Esophagus muscularis mucosa (tissue), 4 donors: ENCODE measurements at places on chromosomes 2 and 18.

DNA sequence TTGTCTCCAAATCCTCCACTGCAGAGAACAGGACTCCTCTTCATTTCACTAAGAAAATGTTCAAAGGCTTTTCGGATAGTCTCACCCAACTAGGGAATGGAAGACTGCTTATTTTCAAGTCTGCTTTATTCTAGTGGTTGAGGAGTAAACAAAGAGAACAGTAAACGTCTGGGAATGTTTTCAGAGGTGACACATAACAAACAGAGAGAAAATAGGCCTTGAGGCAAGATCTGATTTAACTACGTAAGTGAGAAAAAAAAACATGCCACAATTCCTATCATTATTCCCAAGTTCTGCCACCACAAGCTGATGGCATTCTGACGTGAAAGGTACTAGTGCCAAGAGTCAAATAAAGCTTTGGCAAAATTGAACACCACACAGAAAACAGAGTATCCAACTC, 16.7 kb upstream of the WIPF1 start:
- no peak overlapping the region for H3K27ac ChIP-seq
- no peaks in the 10 kb centered on the region for H3K36me3 ChIP-seq
- peaks cover 44% of the 10 kb centered on the region for H3K4me1 ChIP-seq
- no peak overlapping the region for H3K4me3 ChIP-seq
- H3K27me3 ChIP-seq: no peaks in the 10 kb centered on the region
- DNase-seq: no peak

DNA sequence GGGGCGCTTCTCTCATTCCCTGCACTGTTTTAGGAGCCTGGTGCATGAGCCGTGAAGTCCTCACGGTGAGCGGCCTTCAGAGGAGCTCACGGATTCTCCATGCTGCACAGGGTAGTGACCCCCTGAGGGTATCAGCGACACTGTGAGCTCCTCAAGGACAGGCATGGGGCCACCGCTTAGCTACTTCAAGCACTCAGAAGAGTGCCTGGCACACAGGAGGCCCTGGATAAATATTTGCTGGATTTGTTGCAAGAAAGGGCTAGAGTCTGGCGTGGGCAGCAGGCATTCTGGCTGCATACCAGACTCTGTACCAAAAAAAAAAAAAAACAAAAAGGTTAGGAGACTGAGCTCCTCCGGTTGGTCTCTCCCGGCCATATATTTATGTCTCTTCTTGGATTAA, 5.7 kb upstream of the MBP start:
- peak overlapping the region; percentile 46 for H3K27ac ChIP-seq
- peaks cover 41% of the 10 kb centered on the region for H3K4me1 ChIP-seq
- no peak overlapping the region for H3K4me3 ChIP-seq
- no peaks in the 10 kb centered on the region for H3K36me3 ChIP-seq
- no peak for DNase-seq
- no peaks in the 10 kb centered on the region for H3K27me3 ChIP-seq

- H3K27ac ChIP-seq: no peak overlapping the region
- no peak for DNase-seq
- no peaks in the 10 kb centered on the region for H3K4me1 ChIP-seq
- H3K27me3 ChIP-seq: no peaks in the 10 kb centered on the region
- H3K4me3 ChIP-seq: no peak overlapping the region
Observed at GRCh38 chr2:221034973-221035372, 537.1 kb downstream of the EPHA4 start.

DNA sequence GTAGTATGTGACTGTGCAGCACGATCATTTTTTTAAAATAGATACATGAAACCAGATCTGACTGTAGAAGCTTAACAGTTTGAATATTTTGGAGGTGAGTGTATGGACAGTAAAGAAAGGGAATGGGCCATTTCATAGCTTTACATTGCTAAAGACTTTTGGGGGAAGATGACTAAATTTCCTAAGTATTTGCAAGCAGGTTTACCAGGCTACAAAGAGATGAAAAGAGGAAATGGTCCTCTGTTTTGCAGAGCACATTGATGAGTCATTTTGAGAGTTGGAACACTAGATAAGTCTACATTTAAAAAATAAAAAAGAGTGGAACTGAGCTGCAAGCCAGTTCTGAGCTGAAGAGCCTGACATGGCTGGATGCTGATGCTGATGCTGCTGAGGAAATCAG, 115.7 kb upstream of the LRATD1 start:
- DNase-seq: no peak
- H3K4me1 ChIP-seq: no peaks in the 10 kb centered on the region
- no peaks in the 10 kb centered on the region for H3K27me3 ChIP-seq
- H3K27ac ChIP-seq: no peak overlapping the region
- H3K36me3 ChIP-seq: no peaks in the 10 kb centered on the region
- no peak overlapping the region for H3K4me3 ChIP-seq

GRCh38 chr2:105144152-105144940, 97.2 kb upstream of the GPR45 start:
- peak overlapping the region; percentile 39 for H3K4me3 ChIP-seq
- DNase-seq: peak; percentile 42
- peaks cover 12% of the 10 kb centered on the region for H3K4me1 ChIP-seq

DNA sequence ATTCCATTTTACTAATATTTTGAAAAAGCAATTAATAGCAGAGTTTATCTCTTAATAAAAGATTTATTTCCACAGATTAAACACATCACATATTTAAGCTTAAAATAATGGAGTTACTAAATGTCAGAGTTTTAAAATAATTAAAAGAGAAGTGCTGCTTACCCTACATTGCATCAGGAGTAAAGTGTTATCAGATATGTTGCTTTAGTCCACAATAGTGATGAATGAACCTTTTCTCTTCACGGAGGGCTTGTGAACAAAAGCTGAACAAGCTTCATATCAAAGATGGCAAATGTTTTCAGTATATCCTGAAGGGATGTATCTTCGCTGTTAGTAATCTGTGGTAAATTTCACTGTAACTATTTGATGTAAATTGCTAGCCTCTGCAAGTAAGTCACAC, 69.4 kb upstream of the TTC27 start:
- H3K36me3 ChIP-seq: peaks cover 7% of the 10 kb centered on the region
- no peak for DNase-seq
- H3K27me3 ChIP-seq: no peaks in the 10 kb centered on the region
- peaks cover 10% of the 10 kb centered on the region for H3K4me1 ChIP-seq
- no peak overlapping the region for H3K4me3 ChIP-seq

- no peaks in the 10 kb centered on the region for H3K36me3 ChIP-seq
- no peak overlapping the region for H3K27ac ChIP-seq
- peak; percentile 7 for DNase-seq
- no peaks in the 10 kb centered on the region for H3K4me1 ChIP-seq
Observed at GRCh38 chr2:7860693-7861092, 821.2 kb upstream of the ID2 start.

DNA sequence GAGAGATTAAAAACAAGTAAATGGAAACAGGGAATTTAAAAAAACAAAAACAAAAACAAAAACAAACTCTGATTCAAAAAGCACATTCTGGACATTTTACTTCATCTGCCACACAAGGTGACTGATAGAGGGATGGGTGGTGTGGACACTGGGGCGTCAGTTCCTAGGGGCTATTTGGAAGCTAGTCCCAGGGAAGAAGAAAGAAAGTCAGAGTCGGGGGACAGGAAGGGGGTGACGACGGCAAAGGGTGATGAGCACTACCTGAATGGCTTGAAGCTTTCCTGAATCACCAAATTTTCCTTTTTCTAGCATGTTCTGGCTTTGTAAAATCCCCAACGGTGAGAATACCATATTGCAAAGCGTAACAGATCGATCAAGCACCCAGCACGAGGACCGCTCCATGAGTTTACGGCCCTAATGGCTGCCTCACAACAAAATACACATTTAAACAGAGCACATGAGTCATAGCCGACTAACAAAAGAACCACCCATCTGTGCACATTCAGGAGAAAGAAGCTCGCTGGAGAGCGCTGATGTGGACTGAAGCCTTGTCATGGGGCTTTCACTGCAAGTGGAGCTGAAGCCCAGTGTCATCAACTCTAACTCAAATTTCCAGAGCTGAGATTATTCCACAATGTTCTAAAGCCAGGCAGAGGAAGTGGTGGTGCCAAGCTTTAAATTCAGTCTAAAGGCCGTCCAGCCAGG, 178.9 kb downstream of the LNPK start:
- H3K4me1 ChIP-seq: no peaks in the 10 kb centered on the region
- peaks cover 4% of the 10 kb centered on the region for H3K27me3 ChIP-seq
- no peak overlapping the region for H3K27ac ChIP-seq
- DNase-seq: peak; percentile 87
- no peaks in the 10 kb centered on the region for H3K36me3 ChIP-seq

DNA sequence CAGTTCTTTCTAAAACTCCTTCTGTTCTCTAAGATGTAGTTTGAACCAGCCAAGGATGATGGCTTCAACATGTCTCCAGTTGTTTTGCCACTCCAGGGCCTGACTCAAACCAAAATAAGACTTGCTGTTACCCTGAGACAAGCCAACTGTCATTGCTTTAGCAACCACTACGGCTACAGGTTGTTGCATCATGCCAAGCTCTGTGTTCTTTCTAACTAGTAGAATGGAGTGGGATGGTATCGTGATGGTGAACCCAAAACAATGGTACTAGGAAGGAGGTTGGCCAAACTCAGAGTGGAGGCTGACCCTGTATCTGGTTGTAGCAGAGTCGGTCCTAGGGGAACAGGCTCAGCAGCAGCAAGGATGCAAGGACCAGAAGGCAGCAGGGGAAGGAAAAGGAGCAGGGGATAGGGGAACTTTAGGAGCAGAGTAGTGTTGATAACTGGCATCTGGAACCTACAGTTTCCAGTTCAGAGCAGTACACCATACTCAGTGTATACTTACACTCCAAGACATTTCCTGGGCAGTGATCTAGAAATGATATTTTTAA, 51.6 kb downstream of the PDK1 start:
- H3K27ac ChIP-seq: no peak overlapping the region
- no peaks in the 10 kb centered on the region for H3K4me1 ChIP-seq
- peaks cover 7% of the 10 kb centered on the region for H3K36me3 ChIP-seq
- H3K4me3 ChIP-seq: no peak overlapping the region
- no peaks in the 10 kb centered on the region for H3K27me3 ChIP-seq

DNA sequence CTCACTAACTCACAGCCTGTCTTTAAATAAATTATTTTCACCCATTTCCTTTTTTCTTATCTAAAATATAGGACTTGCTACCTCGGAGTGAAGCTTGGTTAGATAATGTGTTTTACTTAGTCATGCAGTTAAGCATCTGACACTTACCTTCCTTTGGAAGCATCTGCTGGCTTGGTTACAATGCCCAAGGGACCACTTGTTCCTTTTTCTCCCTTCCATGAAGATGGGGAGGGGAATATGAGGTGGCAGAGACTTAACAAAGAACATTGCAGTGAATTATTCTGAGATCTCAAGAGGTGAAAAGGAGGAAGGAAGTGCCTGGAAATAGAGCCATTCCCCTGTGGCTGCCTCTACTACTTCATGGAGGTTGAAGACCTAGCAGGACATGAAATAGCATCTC, 145.4 kb upstream of the FOSL2 start:
- no peak for DNase-seq
- H3K4me3 ChIP-seq: no peak overlapping the region
- peak overlapping the region; percentile 13 for H3K27ac ChIP-seq
- H3K27me3 ChIP-seq: no peaks in the 10 kb centered on the region
- H3K36me3 ChIP-seq: peaks cover 21% of the 10 kb centered on the region

DNA sequence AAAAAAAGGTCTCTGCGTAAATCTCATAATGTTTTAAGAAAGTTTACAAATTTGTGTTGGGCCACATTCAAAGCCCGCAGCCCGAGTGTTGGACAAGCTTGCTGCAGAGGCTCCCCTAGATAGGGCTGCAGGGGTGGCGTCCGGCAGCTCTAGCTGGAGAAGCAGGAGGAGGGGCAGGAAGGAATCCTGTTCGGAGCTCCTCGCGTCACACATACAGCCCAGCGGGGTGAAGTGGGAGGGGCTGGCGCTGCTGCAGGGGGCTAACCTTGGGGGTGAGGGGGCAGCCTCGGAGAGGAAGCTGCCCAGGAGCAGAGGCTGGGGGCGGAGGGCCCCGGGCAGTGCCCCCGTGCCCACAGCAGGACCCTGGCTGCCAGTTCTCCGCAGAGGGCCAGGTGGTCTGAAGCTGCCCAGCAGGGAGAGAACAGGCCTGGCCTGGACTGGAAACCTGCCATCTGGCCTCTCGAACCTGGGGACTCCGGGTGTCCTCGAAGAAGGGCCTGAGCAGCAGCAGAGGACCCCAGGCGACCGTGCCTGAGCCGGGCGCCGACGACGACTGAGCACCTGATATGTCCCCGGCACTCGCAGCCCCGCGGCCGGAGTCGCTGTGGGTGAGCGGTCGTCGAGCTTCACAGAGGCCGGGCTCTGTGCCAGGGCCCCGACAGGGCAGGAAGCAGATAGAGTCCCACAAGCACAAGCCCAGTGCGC, 2.6 kb upstream of the GPR35 start:
- no peaks in the 10 kb centered on the region for H3K4me1 ChIP-seq
- no peaks in the 10 kb centered on the region for H3K27me3 ChIP-seq
- H3K27ac ChIP-seq: no peak overlapping the region
- H3K36me3 ChIP-seq: no peaks in the 10 kb centered on the region
- no peak for DNase-seq

- no peaks in the 10 kb centered on the region for H3K36me3 ChIP-seq
- H3K4me1 ChIP-seq: peaks cover 17% of the 10 kb centered on the region
- no peak overlapping the region for H3K4me3 ChIP-seq
- H3K27me3 ChIP-seq: no peaks in the 10 kb centered on the region
Observed at GRCh38 chr2:168552450-168552856, 96.4 kb downstream of the CERS6 start.

DNA sequence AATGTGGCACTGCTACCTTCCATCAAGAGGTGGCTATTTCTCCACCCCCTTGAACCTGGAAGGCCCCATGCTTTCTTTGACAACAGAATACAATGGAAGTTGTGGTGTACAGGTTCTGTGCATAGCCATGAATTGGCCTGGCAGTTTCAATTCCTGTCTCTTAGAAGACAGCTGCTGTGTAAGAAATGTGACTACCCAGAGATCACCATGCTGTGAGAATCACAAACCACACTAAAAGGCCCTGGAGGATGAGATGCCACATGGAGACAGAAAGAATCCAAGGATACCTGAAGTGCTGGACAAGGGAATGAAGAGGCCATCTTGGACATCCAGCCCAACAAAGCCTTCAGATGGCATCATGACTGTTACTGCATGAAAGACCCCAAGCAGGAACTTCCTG, 47.7 kb upstream of the EHBP1 start:
- no peaks in the 10 kb centered on the region for H3K36me3 ChIP-seq
- no peak overlapping the region for H3K27ac ChIP-seq
- no peak for DNase-seq
- peaks cover 32% of the 10 kb centered on the region for H3K4me1 ChIP-seq
- H3K4me3 ChIP-seq: no peak overlapping the region
- H3K27me3 ChIP-seq: no peaks in the 10 kb centered on the region

GRCh38 chr18:73164430-73164829, 296.6 kb upstream of the NETO1 start:
- no peak overlapping the region for H3K4me3 ChIP-seq
- DNase-seq: no peak
- no peaks in the 10 kb centered on the region for H3K27me3 ChIP-seq
- H3K27ac ChIP-seq: no peak overlapping the region
- H3K36me3 ChIP-seq: no peaks in the 10 kb centered on the region

DNA sequence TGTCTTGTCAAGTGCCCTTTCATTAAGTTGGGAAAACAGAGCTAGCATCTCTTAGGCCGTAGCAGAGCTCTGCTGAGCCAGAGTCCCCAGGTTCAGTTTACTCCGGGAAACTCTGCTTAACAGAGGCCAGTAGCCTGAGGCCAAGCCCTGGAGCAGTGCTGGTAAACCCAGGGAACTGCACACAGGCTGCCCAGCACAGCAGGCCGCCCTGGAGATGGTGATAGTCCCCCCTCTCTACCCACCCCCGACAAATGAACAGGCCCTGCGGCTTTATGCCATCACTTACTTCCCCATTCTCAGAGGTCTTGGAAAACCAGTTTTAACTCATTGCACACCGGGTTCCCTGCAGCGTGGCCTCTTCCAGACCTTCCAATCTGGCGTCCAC, 3.5 kb downstream of the CNNM4 start:
- H3K27ac ChIP-seq: peak overlapping the region; percentile 88
- H3K4me1 ChIP-seq: peaks cover 57% of the 10 kb centered on the region
- no peak for DNase-seq
